T-helper 2 cell treated with Interferon-gamma antibody and Interleukin-4, amounts not matched to agents 5 μg/mL and 100 μg/mL, for 36 hours (primary cell): ENCODE measurements at places on chromosomes 4 and X.

DNA sequence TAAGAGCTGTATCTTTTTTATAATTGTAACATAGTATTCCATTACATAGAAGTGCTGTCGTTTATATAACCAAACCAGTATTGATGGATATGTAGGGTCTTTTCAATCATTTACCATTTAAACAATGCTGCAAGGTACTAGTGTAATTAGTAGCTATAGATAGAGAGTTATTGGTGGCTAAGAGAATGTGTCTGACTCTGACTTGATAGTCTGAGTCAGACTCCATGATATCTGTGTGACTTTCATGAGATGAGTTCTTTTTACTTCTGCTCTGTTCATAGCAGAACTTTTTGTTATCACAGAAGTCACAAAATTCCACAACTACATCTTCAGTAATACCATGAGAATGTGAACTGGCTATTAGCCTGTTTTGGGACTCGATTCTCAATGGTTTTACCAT lies 150.6 kb downstream of the FHIP1A start:
- DNase-seq: no peak

DNA sequence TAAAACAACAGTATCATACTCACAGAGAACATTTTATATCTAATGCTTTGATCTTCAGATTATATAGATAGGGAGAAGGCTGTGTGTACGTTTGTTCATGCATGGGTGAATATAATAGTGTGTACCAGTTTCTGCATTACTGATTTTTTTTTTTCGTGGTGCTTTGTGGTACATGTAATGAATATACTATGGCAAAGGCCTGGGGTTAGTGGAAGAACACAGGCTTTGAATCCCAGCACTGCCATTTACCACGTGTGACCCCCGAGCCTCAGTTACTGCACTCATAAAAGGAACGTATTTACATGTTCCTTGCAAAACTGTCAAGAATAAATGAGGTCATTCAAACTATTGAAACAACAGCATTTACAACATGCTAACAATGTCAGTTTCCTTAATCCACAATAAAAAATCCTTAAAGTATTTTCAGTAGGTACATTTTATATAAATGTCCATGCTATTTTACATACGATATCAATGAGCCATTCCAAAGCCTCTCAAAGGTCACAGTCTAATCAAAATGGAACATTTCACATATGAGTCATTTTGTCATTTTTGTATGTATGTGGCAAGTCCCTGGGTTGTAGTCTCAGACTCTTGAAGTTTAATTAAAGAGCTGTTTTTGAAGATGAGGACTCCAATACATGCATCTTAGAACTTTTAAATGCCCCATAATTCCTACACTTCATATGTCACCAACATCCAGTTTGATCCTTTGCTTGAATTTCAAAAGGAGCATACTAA lies 242.8 kb downstream of the PPP3CA start:
- DNase-seq: no peak

GRCh38 chr4:158814636-158815330 lies 46.0 kb downstream of the FNIP2 start:
- DNase-seq: no peak

DNA sequence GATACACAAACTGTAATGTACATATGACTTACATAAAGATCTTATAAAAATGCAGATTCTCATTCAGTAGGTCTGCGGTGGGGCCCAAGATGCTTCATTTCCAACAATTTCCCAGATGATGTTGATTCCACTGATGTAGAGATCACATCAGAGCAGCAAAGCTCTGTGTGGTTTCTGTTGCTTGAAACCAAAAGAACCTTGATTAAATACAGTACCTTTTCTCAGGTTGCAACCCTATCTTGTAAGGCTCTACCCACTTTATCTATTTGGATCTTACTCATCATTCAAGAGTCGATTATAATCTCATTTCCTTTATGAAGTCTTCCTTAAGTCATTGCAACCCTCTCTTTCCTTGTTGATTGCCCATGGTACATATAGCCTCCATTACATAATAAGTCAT lies 816.8 kb downstream of the RPA4 start:
- no peak for DNase-seq

DNA sequence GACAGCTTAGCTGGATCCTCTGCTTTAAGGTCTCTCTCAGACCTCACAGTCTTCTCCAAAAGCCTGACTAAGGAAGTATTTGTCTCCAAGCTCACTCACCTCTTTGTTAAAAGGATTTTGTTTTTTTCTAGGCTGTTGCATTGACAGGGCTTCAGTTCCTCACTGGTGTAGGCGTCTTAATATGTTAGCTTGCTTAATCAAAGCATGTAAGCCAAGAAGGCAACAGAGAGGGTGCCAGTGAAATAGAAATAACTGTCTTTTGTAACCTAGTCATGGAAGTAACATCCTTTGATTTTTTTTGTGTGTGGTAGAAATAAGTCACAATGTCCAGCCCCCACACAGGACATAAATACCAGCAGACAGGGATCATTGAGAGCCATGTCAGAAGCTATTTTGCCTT lies 58.8 kb downstream of the FIP1L1 start:
- DNase-seq: no peak

DNA sequence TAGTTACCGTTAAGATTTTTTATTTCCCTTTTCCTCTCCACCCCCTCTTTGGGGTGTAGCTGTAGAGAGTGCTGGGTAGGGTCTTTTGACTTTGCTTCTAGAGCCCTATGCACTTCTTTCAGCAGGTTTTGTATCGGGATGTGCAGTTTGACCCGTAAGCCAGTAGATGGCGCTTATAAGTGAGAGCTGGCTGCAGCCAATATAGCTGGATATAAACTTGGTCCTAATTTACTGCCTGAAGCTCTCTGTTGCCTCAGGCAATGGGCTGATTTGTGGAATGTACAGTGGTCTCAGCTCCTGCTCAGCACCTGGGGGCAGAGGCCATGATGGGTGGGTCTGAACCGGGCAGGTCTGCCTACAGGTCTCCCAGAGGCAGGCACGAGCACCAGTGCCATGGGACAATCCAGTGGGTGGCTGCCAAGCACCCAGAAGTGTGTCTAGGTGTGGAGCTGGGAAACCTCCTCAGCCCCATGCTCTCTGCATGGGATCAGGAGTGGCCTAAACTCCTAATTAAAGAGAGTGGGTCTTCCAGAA lies 146.5 kb downstream of the SPANXN1 start:
- DNase-seq: no peak

GRCh38 chr4:185036019-185036418 lies 17.7 kb downstream of the HELT start:
- no peak for DNase-seq

DNA sequence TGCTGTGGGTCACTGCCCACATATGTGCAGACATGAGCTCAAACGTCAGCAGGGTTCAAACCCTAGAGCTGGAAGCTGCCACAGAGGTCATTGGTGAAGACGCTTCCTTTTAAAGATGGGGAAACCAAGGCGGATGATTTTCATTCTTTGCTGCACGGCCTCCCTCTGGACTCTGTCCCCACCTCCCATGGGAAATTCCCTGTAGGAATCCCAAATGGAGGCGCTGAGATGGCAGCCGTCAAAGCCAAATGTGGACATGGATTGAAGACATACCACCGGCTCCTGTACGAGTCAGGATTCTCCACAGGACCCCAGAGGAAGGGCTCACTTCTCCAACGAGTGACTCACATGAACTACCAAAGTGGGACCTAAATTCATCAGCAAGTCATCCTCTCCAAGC lies 286.4 kb downstream of the CRLF2 start:
- DNase-seq: no peak

GRCh38 chrX:37383313-37383712 lies 34.1 kb downstream of the PRRG1 start:
- DNase-seq: no peak

DNA sequence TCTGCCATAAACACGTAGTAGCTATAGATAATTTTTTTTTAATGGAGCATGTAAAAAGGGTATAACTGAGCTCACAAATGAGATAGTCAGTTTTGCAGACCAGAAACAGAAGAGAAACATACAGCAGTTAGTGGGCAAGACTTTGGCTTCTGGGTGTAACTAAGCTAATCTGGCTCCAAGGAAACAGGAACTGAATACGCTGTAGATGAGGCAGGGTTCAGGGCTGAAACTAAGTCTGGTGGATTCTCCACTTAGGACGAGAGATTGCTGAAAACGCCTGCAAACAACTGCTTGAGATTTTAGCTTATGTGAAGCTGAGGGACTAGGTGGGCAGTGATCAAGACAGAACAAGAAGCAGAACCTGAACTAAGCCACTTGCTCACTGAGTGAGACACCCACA lies 91.7 kb downstream of the SMIM20 start:
- DNase-seq: no peak

DNA sequence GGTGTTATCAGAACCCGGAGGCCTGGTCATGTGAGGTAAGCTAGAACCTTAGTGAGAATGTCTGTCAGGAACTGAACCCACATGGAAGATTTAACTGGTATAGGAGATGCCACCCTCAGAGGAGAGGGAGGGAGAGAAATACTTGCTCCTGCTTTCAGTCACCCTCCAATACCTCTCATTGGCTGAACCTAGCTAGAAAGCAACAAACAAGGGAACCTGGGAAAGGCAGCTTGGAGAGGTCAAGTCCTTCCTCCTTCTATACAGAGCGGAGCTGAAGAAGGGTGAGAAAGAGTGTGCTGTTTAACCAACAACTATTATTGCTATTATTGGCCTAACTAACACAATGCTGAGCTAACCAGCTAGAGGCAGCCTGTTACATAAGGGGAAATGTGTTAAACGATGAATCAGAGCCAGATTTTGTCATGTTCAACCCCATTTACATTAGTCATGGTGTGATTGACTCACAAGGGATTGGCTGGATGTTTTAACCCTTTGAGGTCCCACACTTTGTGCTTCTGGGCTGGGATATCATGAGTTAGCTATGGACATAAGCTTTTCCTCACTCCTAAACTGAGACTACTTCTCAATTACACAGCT lies 96.5 kb upstream of the ESX1 start:
- DNase-seq: no peak

DNA sequence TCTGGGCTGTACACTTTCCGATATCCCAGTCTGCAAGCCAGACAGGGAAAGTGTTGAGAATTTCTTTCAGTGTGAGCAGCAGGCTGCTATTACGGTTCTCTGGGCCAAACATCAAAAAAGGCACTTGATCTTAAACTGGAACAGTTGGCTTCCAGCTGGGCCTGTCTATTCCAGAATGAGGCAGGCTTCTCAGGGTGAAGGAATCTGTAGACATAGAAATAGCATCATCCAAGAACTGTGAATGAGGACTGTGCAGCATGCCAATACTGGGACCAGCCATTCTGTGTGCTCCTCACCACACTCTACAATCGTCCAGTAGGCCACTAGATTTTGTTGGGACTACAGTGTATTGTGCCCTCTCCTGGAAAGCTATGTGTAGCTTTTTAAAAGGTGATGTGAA lies 31.1 kb downstream of the ART3 start:
- no peak for DNase-seq

GRCh38 chr4:183164963-183165362 lies 65.9 kb downstream of the WWC2 start:
- no peak for DNase-seq

- no peak for DNase-seq
Observed at GRCh38 chr4:121270389-121270788, 106.3 kb upstream of the TNIP3 start.

DNA sequence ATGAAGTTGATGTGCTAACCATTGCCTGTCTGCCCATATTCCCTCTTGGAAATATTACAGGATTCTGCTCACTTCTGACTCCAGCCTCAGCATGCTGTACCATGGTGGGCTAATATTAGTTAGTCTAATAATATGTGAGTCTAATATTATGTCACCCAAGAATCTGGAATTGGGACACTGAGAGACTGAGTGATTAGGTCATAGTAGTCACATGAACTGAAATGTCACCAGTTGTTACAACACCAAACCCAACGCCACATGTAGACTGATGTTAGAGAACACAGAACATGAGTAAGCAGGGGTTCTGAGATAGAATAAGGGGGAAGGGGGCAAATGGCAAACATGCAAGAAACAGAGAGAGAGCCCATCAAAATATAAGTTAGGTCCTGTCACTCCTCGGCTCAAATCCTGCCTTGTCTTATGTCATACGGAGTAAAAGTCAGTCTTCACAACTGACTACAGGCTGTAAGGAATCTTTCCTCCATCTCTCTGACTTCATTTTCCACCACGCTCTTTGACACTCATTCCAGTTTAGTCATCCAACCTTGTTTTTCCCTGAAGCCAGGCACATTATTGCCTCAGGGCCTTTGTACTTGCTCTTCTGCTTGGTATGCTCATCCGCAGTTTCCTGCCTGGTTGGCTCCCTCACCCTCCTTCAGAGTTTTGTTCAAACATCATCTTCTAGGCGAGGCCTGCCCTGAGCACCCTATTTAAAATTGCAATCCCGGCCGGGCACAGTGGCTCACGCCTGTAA lies 9.6 kb upstream of the SLAIN2 start:
- DNase-seq: no peak

DNA sequence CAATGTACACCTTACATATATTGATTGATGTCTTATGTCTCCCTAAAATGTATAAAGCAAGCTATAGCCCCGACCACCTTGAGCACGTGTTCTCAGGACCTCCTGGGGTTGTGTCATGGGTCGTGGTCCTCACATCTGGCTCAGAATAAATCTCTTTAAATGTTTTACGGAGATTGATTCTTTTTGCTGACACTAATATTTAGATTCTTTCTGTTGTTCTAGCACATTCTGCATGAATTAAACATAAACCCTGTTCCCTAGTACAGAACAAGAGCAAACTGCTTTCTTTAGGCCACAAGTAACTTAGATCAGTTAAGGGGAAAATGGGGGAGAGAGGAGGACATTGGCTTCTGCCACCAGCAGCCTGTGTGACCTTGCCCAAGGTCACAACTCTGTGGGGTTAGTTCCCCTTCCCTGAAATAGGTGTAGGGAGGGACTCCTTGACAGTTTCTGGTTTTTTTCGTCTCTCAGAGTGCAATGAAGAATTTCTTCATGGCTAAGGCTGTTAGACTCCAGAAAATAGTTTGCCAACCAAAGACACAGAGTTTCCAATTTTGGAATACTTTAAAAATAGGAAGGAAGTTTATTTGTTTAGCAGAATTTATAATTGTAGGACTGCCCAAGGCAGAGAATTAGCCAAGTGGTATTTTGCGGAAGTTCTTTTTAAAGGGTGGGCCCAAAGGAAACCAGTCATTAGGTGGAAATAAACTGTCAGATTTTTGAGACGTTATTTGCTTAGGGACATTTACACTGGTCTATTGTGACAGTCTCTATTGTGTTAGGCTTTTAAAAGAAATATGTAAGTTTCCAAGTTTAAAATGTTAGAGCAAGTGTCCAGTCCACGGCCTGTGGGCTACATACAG lies 29.4 kb downstream of the PTTG2 start:
- no peak for DNase-seq

DNA sequence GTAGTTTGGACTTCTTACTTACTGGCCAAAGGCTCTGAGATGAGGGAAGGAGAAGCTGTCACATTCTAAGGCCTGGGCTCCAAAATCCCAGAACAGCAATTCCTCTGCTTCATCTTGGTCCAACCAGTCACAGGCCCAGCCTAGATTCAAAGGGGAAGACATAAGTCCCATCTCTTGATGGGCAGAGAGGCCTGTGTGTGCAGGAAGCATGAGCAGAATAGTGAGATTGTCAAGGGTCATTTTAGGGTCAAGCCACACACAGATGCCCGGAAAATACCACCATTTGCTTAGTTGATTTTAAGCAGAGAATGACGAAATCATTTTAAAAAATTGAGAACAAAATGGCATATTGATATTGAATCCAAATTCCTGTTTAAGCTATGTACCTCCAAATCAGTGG lies 580.9 kb upstream of the ZFP42 start:
- DNase-seq: no peak

GRCh38 chrX:119686087-119686691 lies 6.8 kb downstream of the SEPTIN6 start:
- DNase-seq: no peak

GRCh38 chrX:116230130-116230898 lies 59.8 kb downstream of the AGTR2 start:
- DNase-seq: no peak

- DNase-seq: no peak
Observed at GRCh38 chr4:143345356-143345755, 8.7 kb downstream of the GAB1 start.

GRCh38 chr4:27973056-27973455 lies 1112.4 kb downstream of the STIM2 start:
- no peak for DNase-seq
